ENCODE measurements at places on chromosomes 7 and 10.

DNA sequence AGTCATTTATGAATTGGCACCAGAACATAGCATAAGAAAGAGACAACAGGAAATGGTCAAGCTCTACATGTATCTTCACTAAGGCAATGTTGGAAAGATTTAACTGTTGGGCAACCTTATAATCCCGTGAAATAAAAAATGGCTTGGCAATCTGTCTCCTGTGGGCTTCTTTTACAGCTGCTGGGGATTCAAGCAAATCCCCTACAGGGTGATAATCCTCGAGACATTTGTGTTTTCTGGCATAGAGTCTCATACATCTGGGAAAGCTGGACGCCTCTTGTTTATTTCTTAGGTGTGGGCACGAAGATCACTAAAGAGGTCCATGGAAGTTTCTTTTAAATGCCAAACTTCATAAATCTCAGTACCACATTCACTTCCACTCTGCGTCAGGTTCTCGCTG lies 82.2 kb upstream of the GPR141 start:
- no peak for DNase-seq

DNA sequence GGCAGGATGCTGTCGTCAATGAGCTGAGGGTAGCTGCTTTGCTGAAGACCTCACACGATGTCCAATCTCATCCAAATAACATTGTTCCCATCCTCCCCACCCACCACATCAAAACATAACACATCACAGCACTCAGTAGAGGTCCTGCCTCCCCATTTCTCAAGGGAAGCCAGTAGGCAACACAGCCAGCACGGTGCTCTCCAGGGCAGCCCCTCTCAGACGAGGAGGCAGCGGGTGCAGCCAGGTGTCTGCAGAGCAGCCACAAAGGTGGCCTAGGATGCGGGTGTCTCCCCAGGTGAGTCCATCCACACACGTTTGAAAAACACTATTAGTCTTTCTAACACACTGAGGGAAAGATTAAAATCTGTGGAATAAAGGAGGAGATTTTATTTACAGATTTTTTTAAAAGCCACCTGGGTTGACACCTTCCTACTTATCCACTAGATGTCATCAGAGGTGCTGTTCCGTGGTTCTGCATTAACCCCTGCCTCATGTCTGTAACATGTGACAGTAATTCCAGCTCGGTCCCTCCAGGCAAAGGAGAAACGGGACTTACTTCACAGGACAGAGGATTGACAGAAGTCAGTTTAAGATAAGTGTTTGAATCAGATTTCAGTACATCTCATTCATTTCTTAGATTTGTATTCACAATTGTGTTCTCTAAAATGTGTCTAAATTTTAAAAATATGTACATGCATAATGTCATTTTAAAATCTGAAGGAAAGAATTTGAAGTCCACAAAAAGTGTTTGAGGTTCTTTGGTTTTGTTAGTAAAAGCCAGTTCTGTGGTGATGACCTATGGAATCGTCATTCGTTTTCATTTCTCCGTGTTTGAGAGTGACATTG lies 68.0 kb downstream of the LANCL2 start:
- peak; percentile 74 for DNase-seq

GRCh38 chr10:31146491-31147209 lies 115.0 kb upstream of the ZNF438 start:
- peak; percentile 62 for DNase-seq

DNA sequence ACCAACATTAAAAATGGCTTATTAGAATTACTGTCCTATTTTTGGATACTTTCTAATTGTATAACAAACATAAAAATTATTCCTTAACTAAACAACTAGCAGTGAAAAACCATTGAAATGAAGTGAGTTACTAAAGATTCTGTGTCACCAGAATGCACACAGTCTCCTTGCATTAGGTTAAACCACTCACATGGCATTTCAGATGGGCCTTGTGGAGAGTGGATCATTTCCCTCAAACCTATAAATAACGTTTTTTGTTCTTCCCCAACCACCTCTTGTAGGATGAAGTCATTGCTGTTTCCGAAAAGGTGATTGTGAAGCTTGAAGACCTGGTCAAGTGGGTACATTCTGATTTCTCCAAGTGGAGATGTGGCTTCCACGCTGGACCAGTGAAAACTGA lies 38.4 kb downstream of the ARID5B start:
- no peak for DNase-seq

DNA sequence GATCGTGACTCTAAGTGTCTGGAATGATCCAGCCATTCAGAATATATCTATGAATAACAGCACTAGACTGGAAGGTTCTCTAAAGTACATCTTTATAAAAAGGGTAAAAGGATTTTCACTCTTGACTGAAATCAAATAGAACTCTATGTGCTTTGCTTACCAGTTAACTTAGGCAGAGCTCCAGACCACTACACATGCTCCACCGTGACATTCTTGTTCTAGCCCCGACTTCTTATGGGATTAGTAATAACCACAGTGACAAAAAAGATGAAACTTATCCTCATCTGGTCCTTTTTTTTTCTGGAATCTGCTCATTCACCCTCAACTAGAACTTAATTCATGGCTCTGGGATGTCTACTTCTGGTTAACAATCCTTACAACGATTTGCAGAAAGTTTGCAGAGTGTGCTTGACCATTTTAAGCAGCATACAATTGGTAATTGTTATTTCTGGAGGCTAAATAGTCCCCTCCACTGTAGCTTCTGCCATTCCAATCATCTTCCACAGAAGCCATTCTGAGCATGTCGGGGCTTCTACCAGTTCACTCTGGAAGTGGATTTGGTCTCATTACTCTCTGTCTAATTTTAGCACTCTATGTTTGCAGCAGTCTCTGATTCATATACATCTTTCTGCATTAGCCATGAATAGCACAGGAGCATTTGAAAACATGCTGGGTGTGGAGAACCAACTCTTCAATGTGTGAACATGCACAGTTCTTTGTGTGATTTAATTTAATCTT lies 163.7 kb upstream of the CDC14C start:
- no peak for DNase-seq

GRCh38 chr10:72056932-72057751 lies 31.2 kb downstream of the SPOCK2 start:
- DNase-seq, result no peak

DNA sequence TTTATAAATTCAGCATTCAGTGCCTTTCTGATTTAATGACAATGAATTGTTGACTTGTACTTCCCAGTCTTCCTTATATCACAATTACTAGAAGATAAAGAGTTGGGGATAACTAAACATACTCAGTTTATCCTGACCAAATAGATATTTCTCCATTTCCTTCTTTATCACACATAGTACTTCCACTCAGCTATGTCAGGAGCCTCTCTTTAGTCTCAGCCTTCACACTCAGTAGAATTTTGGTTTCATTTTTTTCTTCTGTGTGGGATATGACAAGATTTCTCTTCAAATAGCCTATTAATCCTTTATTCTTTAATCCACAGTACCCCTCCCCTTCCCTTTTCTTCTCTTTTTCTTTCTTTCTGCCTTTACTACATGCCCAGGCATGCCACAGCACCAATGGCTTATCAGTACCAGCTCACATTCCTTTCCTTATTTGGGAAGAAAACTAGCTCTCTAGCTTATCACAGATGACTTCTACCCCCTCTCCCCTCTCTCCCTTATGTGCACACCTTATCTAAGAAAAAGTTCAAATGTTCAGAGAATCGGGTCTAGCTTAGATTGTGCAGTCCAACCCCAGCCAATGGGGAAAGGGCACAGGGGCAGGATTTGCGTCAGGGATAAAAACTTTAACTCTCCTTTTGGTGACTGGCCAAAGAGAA lies 109.0 kb downstream of the PHF14 start:
- DNase-seq, result no peak

- no peak for DNase-seq
Observed at GRCh38 chr7:96174812-96175211, 147.1 kb downstream of the SLC25A13 start.

DNA sequence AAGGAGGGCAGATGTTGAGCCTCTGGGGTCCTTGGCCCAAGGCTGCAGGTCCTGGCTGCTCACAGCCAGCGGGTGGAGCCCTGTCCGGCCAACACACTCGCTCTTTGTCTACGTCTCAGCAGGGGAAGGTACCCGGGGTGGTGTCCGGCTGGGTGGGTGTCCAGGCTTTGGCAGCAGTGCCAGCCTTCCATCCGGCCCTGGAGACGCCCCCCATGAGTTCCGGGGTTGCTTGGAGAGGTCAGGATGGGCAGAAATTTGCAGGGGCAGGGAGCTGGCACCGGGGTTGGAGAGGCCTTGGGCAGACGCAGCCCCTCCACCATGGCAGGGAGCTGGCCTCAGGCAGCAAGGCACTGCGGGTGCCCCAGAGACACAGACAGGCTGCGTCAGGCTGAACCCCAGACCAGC lies 42.2 kb upstream of the ELN start:
- DNase-seq, result no peak

- no peak for DNase-seq
Observed at GRCh38 chr10:95364342-95364741, 73.5 kb upstream of the PDLIM1 start.

DNA sequence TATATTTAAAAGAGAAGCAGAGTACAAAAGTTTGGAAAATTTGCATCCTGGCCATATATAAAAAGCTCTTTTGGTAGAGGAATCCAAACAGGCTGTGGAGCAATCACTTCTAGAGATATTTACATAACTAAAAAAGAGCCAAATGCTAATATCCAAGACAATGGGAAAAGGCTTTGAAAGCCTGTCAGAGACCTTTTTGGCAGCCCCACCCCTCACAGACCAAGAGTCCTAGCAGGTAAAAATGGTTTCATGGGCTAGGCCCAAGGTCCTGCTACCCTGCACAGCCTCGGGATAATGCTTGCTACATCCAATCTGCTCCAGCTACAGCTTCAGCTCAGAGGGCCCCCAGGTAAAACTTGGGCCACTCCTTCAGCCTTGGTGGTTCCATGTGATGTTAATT lies 430.2 kb upstream of the KCND2 start:
- DNase-seq, result no peak

- no peak for DNase-seq
Observed at GRCh38 chr10:101818872-101819633, 809 bp upstream of the OGA start.

GRCh38 chr10:76763376-76763775 lies 874.2 kb downstream of the KCNMA1 start:
- no peak for DNase-seq

DNA sequence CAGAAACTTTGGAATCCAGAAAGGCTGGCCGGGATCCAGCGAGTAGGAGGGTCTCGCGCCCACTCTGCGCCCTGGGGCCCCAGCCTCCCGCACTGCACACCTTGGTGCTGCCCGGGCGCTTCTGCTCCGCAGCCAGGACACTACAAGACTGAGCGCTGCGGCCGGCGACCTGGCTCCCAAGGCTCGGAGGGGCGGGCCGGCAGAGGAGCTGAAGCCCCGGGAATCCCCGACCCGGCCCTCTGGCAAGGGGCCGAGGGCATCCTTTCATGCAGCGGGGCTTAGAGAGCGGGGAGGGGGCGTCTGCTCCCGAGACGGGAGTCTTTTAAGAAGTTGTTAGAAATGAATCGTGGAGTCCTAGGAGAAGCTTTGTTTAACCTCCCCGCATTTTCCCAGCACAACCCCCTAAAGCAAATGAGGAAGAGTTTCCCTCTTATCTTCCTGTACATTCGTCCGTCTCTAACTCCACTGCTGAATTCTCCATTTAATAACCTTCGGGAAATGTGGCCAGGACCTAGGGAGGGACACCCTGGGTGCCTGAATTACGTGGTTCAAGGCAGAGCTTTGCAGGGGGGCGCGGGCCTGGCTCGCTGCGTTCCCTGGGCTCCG lies 1.1 kb downstream of the VWC2 start:
- DNase-seq, result no peak

- DNase-seq, result no peak
Observed at GRCh38 chr10:10544890-10545289, 472.8 kb upstream of the CELF2 start.

DNA sequence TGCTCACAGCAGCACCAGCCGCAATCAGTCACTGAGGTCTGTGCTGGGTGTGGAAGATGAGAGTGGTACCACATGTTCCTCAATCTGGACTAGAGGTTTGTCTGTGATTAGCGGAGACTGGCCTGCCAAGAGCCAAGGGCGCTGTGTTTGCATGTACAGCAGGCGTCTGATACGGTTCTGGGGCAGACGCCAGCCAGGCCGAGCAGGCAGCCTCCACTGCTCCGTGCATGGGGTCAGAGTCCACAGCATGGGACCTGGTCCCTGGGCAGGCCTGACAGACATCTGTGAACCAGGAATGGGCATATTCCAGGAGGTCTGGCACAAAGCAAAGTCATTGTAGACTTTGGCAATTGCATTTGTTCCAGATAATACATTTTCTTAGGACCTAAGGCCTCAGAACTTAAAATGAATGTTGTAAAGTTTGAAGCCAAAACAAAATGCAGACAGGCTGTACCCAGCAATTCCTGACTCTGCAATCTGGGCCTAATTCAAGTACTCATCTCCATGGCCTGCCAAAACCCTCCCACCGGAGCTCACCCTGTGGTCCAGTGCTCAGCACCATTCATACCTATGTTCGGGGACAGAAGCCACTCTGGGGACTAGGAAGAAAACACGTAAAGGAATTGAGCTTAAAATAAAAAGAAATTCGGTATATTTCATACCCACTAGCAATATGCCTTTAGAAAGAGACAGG lies 50.0 kb upstream of the FAM20C start:
- peak; percentile 26 for DNase-seq

DNA sequence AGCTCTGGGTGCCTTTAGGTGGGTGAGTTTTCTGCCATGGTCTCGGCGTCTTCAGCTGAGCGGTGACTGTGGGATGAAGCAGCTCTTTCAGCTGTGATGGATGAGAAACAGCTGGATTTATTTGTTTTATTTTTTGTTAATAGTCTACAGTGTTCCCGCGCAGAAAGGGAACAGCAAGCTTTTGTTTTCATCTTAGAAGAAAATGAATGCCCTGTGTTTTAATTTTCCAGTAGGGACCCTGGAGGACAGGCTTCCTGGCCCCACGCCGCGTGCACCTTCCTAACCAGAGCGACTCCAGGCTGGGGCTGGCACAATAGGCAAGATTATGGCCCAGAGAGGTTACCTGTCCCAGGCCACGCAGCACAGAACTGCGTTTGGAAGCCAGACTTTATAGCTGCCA lies 57.6 kb downstream of the GTF2IRD1 start:
- DNase-seq, result no peak
